ENCODE measurements at places on chromosomes 7 and 10.

DNA sequence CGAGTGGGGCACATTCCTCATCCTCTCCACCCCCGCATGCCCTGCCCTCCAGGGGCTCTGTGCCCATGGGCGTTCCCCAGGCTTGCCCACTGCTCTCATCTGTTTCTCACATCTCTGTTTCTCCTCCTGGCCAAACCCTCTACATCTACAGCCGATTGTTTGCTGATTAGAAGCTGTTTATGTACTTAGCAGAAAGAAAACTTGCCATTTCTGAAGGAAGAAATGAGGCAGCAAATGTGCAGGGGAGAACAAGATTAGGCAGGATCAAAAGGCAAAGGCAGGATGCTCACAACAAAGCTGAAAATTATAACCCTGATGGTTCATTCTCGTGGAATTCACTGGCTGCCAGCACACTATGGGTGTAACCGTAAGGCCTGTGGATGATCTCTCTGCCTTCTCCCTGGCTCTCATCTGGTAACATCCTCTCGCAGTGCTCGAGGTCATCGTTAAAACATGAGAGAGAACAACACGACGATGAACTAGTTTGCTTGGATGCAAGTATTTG is 111.6 kb upstream of the KLF14 start:
- no peak for DNase-seq

GRCh38 chr7:1031716-1032455 is 12.5 kb upstream of the GPR146 start:
- DNase-seq: no peak

GRCh38 chr10:126224967-126225671 is 163.2 kb downstream of the ADAM12 start:
- no peak for DNase-seq

DNA sequence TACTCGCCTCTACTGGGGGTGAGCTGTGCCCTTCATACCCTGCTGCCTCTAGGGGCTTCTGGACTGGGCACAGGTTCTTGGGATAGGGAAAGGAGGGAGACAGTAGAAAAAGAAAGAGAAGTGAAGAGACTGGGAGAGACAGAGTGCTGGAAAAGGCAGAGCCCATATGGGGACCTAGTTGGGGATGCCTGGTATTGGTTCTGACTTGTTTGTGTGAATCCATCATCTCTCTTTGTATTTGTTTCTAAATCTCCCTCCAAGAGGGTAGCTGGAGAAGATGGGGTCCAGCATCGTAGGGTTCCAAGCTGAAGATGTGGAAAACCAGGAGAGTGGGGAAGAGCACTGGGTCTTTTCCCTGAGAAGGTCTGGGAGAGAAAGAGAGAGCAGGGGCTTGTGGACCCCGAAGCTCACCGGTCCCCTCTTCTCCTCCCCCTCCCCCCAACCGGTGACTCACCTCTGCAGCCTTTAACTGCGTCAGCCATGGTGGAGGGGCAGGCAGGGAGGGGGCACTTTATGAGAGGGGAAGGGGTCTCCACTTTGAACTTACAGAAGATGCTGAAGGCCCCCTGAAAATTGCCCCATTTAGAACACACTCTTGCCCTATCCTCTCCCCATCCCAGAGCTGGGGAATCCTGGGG is 3.2 kb upstream of the VGF start:
- DNase-seq: no peak

DNA sequence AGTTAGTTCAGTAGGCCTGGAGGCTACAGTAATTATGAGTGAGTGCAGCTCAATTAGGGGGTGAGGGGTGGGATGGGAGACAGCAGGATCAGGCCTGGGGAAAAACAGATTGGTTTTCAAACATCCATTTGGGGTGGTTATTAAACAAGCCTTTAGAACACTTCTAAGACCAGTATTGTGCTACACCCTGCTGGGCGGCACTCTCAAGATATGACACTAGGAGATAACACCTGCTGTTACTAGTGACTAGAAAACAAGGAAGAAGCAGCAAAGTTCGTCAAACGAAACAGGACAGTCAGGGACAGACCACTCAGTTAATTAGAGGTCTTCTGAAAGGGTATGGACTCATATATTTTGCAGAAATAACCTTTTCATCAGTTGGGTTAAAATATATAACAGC is 353.6 kb downstream of the PTEN start:
- no peak for DNase-seq

GRCh38 chr10:72087392-72087968 is 871 bp downstream of the SPOCK2 start:
- DNase-seq: no peak

- DNase-seq: no peak
Measured at GRCh38 chr7:110664803-110665202, 426.1 kb upstream of the LRRN3 start.

DNA sequence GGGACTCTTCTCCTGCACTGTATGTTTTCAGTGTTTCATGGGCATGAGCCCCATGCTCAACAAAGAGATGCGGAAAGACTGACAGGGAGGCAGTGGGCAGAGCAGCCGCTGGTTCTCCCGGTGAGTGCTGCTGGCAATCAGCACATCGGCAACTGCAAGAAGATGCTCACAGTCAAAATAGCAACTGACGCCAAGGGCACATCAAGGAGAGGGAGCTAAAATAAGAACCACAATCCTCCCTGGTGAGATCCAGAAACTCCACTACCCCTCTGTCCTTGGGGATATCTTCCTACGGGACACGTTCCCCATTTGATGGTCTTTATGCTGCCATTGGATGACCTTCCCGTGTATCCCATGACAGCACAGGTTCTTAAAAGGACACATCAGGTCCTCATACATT is 28.9 kb upstream of the SVIL start:
- no peak for DNase-seq

- DNase-seq: no peak
Measured at GRCh38 chr7:77702513-77702912, 6.3 kb downstream of the RSBN1L start.

- DNase-seq: no peak
Measured at GRCh38 chr10:51766423-51767102, 67.2 kb upstream of the CSTF2T start.

DNA sequence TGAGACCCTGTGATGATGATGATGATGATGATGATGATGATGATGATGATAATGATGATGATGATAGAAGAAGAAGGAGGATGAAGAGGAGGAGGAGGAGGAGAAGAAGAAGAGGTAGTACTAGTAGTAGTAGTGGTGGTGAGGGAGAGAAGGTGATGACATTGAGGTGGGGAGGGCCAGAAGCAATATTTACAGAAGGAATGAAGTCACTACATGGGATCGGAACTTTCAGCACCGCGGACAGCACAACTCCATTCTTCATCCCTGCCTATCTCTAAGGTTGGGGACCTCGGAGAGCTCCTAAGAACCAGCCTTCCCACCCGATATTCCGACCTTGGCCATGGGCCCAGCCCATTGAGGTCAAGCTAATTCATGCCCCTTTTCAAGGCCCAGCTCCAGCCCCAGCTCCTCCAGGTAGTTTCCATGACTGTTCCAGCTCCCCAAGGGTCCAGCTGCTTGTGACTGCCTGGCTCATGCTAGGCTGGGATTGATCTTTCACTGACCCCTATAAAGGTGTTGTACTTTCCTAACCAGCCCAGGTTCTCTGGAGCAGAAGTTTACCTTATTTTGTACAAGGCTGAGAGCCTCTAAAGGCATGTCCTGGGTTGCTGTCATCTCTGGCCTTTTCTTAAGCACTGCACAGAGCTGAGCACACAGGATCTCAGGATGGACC is 10.3 kb downstream of the CRHR2 start:
- DNase-seq: no peak

GRCh38 chr10:31004611-31005193 is 27.0 kb downstream of the ZNF438 start:
- DNase-seq: no peak

- DNase-seq: no peak
Measured at GRCh38 chr7:2939193-2939885, 95.2 kb upstream of the GNA12 start.

GRCh38 chr10:6648894-6649720 is 69.0 kb upstream of the PRKCQ start:
- DNase-seq: no peak

DNA sequence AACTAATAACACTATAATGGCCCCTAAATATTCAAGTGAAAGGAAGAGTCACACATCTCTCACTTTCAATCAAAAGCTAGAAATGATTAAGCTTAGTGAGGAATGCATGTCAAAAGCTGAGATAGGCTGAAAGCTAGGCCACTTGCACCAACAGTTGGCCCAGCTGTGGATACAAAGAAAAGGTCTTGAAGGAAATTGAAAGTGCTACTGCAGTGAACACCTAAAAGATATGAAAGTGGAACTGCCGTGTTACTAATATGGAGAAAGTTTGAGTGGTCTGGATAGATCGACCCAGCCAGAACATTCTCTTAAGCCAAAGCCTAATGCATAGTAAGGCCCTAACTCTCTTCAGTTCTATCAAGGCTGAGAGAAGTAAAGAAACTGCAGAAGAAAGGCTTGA is 12.1 kb upstream of the SNX13 start:
- peak; percentile 13 for DNase-seq

DNA sequence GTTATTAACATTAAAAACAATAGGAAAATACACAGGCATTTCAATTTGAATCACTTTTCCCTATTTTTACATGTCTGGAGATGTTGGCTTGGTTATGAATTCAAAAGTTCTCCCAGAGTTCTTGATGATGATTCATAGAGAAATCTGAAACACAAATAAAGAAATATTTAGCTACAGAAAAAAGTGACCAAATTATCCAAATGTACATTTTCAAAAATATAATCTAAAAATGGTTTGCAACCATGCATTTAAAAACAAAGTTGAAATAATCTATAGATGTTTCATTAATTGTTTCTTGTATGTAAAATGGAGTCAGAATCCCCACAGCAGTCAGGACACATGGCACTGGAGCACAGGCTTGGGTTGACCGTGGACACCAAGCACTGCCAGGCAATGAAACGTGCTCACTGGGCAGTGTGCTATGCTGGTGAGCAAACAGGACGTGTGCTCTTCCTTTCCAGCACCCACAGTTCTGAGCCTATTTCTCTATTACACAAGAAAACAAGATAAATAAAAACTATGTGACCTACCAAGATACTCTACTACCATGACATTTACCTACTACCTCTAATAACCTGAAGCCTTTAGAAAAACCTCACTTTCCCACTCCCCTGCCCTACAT is 44.1 kb upstream of the PTPRN2 start:
- no peak for DNase-seq

GRCh38 chr7:68432585-68432984 is 1165.7 kb upstream of the AUTS2 start:
- DNase-seq: no peak

- no peak for DNase-seq
Measured at GRCh38 chr7:106737202-106737562, 76.2 kb upstream of the CCDC71L start.

- no peak for DNase-seq
Measured at GRCh38 chr7:21318916-21319270, 109.0 kb upstream of the SP4 start.

- DNase-seq: no peak
Measured at GRCh38 chr10:14102056-14102455, 228.7 kb downstream of the FRMD4A start.

DNA sequence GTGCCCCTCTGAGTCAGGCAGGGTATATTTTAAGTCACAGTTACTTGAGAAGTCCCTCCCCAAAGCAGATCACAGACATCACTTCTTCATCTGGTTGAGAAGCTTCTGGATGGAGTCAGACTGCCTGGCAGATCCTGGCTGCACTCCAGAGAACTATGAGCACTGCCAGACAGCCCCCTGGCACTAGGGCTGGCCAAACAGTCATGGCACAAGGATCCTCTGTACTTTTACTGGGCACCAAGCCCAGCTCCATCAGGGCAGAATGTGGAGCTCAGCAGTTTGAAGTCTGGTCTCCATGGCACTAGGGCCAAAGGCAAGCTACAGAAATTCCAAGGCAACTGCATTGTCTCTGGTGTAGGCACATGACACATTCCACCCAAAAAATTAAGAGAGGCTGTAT is 162.1 kb downstream of the NRG3 start:
- no peak for DNase-seq

GRCh38 chr7:137546671-137547070 is 203.1 kb upstream of the PTN start:
- no peak for DNase-seq

GRCh38 chr10:79304479-79305087 is 42.7 kb upstream of the PPIF start:
- no peak for DNase-seq

DNA sequence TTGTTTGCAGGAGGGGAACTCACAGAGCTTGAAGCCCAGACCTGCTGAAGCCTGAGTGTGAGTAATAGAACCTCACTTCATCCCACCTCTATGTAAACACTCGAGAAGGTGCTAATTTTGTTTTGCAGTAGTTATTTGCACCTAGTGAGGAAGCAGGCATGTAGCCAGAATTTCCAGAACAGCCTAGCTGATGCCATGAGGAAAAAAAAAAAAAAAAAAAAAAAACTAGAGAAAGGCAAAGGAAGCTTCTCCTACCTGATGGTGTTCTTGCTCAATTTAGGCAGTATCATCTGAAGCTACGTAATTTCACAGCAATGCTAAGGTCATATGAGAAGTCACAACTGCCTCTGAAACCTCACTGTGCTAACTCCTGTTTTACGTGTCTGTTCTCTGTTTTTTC is 13.6 kb upstream of the GPR37 start:
- DNase-seq: no peak

- DNase-seq: no peak
Measured at GRCh38 chr10:66982792-66983474, 57.1 kb downstream of the LRRTM3 start.

DNA sequence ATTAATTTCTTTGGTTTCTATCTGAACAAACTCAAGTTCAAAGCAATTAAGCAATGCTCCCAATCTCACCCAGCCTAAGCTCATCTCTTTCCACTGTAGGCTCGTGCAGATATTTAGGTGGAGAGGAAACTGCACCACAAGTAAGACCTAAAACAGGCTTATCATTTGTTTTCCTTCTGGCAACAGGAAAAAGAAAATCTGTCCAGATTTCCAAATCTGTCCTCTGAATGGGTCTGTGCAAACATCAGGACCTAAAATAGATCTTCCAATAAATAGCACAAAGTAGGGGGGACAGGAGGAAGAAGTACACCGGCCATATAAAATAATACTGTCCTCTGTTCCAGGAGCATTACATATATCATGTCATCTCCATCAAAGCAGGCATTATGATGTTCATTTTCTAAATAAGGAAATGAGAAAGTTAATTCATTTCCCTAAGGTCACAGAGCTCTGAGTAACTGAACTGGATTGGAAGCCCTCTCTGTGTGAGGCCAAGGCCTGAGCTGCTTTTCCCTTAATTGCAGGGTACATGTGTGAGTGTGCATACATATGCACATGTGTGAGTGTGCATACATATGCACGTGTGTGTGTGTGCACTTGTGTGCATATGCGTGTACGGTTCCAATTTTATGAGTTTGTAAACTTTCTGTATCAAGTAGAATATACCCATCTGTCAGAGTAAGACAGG is 92.8 kb upstream of the PARD3 start:
- DNase-seq: no peak
